Fibroblast of gingiva (primary cell): ENCODE measurements at places on chromosomes 2 and 18.

DNA sequence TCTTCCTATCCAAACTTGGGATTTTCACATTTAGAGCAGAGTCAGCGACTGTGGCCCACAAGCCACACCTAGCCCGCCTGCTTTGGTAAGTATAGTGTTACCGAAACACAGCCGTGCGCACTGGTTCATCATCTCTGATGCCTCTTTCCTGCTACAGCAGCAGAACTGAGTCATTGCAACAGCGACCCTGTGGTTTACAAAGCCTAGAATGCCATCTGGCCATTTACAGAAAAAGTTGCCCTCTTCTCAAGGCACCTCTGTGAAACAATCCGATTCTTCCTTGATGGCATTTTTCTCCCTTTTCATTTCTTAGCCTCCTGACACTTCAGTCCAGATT lies 10.7 kb upstream of the IAH1 start:
- DNase-seq, result no peak

GRCh38 chr2:30106543-30106942 lies 40.3 kb upstream of the YPEL5 start:
- DNase-seq, result no peak

DNA sequence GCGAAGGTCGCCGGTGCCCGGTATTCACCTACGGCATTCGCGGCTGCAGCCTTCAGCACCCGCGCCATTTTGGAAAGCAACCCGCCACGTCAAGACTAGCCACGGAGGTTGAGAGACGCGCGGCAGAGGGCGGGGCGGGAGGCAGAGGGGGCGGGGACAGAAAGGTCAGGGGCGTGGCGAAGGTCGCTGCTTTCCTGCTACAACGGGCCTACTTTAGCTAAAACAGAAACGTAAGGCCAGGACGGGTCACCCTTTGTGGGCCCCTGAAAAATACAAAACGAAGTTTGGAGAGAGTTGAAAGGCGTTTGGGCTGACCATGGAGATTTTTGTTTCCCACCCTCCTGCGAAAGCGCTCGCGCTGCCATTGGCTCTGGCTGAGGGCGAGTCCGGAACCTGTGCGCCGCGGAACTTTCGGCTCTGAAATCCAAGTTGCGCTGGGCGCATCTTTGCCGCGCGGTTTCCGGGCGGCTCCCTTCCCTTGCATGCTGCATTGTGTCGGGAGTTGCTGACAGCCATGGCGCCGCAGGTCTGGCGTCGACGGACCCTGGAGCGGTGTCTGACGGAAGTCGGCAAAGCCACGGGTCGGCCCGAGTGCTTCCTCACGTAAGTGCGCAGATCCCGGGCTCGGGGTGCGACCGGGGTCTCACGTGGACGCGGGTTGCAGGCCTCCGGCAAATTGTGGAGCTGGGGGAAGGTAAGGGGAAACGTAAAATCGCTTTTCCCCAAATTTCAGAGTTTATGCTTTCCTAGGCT lies at the start of the genes MCEE and MPHOSPH10:
MCEE (minus strand) TSS at position 78 of the 753 bp plus-strand sequence; CDS start at position 68, 10 bp downstream.
MPHOSPH10 (plus strand) TSS at position 483 of the 753 bp plus-strand sequence; CDS start at position 515, 32 bp downstream.
- DNase-seq, result peak; percentile 88

- no peak for DNase-seq
Measured at GRCh38 chr2:166070231-166070630, 57.6 kb downstream of the SCN1A start.

DNA sequence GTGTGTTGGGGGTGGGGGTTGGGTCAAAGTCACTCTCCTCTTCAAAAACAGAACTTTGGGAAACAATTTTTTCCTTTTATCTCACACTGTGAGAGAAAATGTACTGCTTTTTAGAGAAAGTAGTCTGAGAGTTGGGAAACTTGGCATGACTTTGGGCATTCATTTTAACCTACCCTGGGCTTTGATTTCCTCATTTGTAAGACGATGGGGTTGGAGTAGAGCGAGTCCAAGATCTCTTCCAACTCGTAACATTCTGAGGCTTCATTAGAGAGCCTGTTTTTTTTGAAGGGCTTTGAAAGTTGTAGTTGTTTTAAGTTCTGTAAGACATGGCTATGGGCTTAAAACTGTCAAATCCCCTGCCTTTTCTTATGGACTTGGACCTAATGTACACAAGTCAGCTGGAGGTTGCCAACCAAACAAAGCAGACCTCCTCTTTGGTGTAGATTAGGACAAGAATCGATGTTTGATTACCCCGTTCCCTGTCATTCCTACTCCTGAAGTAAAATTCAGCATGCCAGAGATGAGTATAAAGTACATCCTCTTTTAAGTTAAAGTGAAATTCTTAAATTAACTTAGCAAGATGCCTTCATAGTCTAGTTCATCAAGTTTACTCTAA lies 8.4 kb downstream of the PHLPP1 start:
- no peak for DNase-seq

DNA sequence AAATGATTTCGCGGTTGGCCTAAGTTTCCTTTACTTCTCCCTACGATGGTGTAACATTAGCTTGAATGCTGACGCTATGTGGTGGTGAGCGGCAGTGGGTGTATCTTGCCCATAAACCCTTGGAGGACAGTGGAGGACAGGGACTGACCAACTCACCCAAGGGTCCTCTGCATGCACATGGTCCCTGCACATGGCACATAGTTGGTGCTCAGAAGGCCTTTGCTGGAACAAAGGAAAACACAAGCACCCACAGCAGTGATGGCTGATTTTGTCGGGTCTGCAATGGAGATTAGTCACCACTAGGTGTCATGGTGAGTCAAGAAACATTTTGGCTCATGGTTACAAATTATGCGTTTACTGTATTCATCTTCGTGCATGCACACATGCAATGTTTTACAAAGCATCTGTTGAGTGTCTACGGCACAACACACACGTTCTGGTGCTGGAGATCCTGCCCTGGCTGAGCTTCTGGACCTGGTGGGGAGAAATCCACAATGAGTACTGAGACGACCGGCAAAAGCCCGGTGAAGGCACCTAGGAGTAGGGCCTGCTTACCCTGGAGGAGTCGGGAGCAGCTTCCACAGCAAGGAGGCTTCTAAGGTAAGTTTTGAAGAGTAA lies 44.0 kb downstream of the PDCL3 start:
- DNase-seq, result peak; percentile 37

- no peak for DNase-seq
Measured at GRCh38 chr18:24002479-24002878, 12.1 kb upstream of the TTC39C start.

DNA sequence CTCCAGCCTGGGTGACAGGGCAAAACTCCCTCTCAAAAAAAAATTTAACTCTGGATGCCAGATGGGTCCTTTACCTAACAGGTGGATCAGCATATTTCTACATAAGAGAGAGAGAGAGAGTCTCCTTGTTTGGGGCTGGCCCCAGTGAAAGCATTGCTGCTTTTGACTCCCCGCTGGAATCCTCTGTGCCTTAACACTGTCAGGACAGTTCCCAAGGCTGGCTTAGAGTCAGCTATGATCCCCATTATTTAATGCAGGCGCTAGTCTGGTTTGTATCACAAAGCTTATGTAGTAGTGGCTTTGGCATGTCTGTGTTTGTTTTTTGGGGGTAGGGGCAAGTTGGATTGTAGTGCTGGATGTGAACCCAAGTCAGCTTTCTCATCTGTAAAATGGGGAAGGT lies 9.4 kb downstream of the INPP4A start:
- no peak for DNase-seq
